Urinary bladder (tissue), 4 donors: ENCODE measurements at places on chromosomes 6 and 20. TPM values are rescaled to one million over a fixed set of nuclear protein-coding genes. Genes with fewer than 3 reads are reported as not detected.

The R3HDML gene
- not detected for polyA plus RNA-seq

The VGLL2 gene
- not detected for polyA plus RNA-seq

The SNX21 gene
- 93.2 TPM for polyA plus RNA-seq

The TRAPPC3L gene
- polyA plus RNA-seq: 0.05 TPM

The GATA5 gene
- 27.4 TPM for polyA plus RNA-seq

The IL17A gene
- not detected for polyA plus RNA-seq

The CDH22 gene
- polyA plus RNA-seq: 0.04 TPM

The RAD21L1 gene
- not detected for polyA plus RNA-seq

The PRSS16 gene
- polyA plus RNA-seq: 1.0 TPM

The TRIM15 gene
- not detected for polyA plus RNA-seq

The ARFGEF3 gene
- 1.3 TPM for polyA plus RNA-seq

The TRIM10 gene
- not detected for polyA plus RNA-seq

The PRR18 gene
- not detected for polyA plus RNA-seq

The CALHM6 gene
- 7.1 TPM for polyA plus RNA-seq

The PLG gene
- polyA plus RNA-seq: 0.94 TPM

The RXRB gene
- 41.6 TPM for polyA plus RNA-seq

The SLC2A4RG gene
- 106 TPM for polyA plus RNA-seq

The RBPJL gene
- not detected for polyA plus RNA-seq

The CDH26 gene
- polyA plus RNA-seq: 1.4 TPM

The ADGB gene
- not detected for polyA plus RNA-seq

The GPX5 gene
- not detected for polyA plus RNA-seq

The DDX43 gene
- polyA plus RNA-seq: 1.3 TPM

The ANGPT4 gene
- 2.0 TPM for polyA plus RNA-seq

The PRICKLE4 gene
- 3.7 TPM for polyA plus RNA-seq

The HCRTR2 gene
- not detected for polyA plus RNA-seq

The RIMS1 gene
- polyA plus RNA-seq: 0.67 TPM

The BPHL gene
- polyA plus RNA-seq: 13.3 TPM

The RPRD1B gene
- 45.0 TPM for polyA plus RNA-seq

The EDN1 gene
- 8.8 TPM for polyA plus RNA-seq

The BTNL2 gene
- not detected for polyA plus RNA-seq

The NKX2-2 gene
- not detected for polyA plus RNA-seq

The TAAR1 gene
- not detected for polyA plus RNA-seq
